Endothelial cell (in vitro differentiated cells): ENCODE measurements at places on chromosomes 12 and 14. TPM values are rescaled to one million over a fixed set of nuclear protein-coding genes. Genes with fewer than 3 reads are reported as not detected.

GRCh38 chr14:88473791-88474190 is 81.0 kb downstream of the PTPN21 start:
- no peaks in the 10 kb centered on the region for H3K4me1 ChIP-seq
- no peaks in the 10 kb centered on the region for H3K27me3 ChIP-seq
- peaks cover 24% of the 10 kb centered on the region for H3K36me3 ChIP-seq
- DNase-seq: no peak

CCDC196 gene
- not detected for total RNA-seq

GRCh38 chr12:59168647-59169046 is 248.3 kb upstream of the LRIG3 start:
- H3K27ac ChIP-seq: no peak overlapping the region
- H3K4me1 ChIP-seq: peaks cover 20% of the 10 kb centered on the region
- DNase-seq: no peak
- no peaks in the 10 kb centered on the region for H3K36me3 ChIP-seq

TESPA1 gene
- total RNA-seq: 0.95 TPM

DNA sequence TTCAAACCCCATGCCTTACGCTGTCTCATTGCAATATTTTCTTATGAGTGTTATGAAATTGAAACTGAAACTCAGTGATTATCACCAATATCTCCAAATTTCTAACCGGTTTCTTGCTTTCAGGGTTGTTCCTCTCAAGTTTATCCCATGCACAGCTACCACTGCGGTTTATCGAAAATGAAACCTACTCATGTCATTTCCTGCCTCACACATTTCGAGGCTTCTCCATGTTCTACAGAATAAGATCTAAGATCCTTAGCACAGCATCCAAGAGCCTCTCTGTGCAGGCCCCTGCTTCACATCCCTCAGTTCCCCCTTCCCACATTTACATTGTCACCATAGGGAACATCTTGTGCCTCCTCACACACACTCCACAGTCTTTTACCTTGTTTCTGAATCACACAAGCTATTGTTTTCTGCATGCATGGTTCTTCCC is 45.5 kb upstream of the FAR2 start:
- no peaks in the 10 kb centered on the region for H3K4me1 ChIP-seq
- no peak overlapping the region for H3K27ac ChIP-seq
- H3K27me3 ChIP-seq: no peaks in the 10 kb centered on the region
- no peak for DNase-seq
- no peaks in the 10 kb centered on the region for H3K36me3 ChIP-seq
- no peak overlapping the region for H3K4me3 ChIP-seq

ADAM20 gene
- 1.2 TPM for total RNA-seq

DNAH10 gene
- 1.2 TPM for total RNA-seq
